HT1080 (cell line): ENCODE measurements at places on chromosomes 2 and 18.
A peak's percentile ranks its signal among the peaks of the same experiment; 100 is the strongest.

GRCh38 chr18:59612381-59612780 is 84.8 kb downstream of the CCBE1 start:
- no peak for DNase-seq

- no peak for DNase-seq
Observed at GRCh38 chr2:156810094-156810493, 373.9 kb downstream of the GPD2 start.

GRCh38 chr18:31413137-31413536 is 34.4 kb upstream of the DSG3 start:
- no peak for DNase-seq

- peak; percentile 11 for DNase-seq
Observed at GRCh38 chr2:135913727-135914365, 37.6 kb upstream of the MCM6 start.

- DNase-seq, result no peak
Observed at GRCh38 chr18:63867368-63868125, 20.0 kb upstream of the SERPINB2 start.

- peak; percentile 10 for DNase-seq
Observed at GRCh38 chr2:111219285-111219684, 98.6 kb downstream of the BCL2L11 start.
